NCI-H2029 (cell line): ENCODE measurements at places on chromosomes 11 and 22.

GRCh38 chr11:38543986-38544385, 1946.0 kb upstream of the RAG2 start:
- no peak for DNase-seq

DNA sequence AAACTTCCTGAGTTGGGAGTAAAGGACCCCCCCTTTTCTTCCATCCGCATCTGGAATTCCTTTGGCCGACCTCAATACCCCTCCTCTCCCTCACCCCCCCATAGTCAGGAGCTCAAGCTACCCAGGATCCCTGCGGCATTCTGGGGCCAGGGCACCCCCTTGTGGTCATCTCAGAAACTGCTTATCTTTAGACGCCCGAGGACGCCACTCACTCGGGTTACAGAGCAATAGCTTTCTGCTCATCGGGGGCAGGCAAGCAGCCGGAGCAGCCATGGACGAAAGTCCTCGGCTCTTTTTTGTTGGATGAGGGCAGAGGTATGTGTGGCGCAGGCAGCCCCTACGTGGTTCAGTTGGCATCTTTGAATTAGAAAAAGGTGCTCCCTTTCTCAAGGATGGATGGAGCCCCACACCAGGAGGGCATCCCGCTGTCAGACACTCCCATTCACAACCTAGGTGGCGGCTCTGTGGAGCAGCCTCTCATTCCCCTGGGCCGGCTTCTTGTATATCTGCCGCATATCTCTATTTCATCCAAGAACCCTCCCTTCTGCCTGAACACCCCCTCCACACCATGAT, 2.3 kb downstream of the C1QTNF5 start:
- peak; percentile 27 for DNase-seq

DNA sequence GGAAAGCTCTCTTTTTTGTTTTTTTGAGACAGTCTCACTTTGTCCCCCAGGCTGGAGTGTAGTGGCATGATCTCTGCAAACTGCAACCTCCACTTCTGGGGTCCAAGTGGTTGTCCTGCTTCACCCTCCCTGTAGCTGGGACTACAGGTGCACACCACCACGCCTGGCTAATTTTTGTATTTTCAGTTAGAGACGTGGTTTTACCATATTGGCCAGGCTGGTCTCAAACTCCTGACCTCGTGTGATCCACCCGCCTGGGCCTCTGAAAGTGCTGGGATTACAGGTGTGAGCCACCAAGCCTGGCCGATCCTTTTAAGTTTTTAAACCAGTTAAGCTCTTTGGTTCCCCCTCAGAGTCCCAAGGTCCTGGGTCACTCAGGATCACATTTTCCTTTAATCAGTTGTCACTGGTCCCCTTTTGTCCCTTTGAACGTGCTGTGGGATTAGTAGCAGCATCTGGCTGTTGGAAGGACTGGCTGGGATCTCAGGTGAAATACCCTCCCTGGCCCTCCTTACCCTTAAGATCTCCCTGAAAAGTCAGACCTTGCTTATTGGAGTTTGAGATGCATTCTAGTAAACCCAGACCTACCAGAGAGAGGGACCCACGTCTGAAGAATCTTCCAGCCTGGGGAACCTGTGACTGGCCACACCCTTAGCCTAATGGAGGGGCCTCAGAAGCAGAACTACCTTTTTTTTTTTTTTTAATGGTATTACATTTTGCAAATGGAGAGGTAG, 8.1 kb downstream of the MALAT1 start:
- peak; percentile 53 for DNase-seq

GRCh38 chr22:31826443-31826842, 72.6 kb downstream of the DEPDC5 start:
- no peak for DNase-seq

DNA sequence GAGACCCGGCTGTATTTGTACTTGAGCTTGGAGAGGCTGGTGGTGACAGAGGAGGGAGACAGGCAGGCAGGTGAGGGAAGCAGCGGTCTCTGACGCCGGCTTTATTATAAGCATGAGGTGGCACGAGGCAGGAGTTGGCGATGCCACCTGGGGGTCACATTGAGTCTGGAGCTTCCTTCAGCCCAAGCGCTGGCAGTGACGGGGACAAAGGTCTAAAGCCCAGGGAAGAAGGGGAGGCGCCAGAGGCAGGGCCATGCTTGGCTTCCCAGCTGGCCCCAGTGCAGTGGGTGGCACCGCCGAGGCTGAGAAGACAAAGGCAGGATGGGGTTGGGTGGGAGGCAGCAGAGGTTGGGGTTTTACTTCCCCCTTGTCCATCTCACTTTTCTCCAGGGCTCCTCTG, 4.5 kb downstream of the FXYD2 start:
- peak; percentile 85 for DNase-seq

- no peak for DNase-seq
Measured at GRCh38 chr11:62918531-62918930, 2.6 kb downstream of the CHRM1 start.

DNA sequence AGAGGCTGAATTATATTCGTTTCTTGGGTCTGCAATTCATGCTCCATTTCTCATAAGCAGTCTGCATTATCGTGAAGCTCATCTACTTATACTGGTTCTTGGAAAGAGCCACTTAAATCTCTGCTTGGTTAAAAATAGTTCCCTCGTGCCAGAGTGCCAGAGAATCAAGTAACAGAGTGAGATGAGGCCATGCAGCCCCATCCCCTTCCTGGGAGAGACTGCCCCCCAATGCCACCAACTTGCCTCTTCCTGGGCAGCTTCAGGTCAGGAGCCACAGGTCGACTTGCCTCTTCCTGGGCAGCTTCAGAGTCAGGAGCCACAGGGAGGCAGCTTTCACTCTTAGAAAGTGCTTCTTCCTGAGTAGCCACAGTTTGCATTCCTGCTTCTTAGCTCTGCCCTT, 223.9 kb upstream of the ZBED5 start:
- no peak for DNase-seq
